ENCODE measurements at places on chromosomes 13 and 19.
A peak's percentile ranks its signal among the peaks of the same experiment; 100 is the strongest.

DNA sequence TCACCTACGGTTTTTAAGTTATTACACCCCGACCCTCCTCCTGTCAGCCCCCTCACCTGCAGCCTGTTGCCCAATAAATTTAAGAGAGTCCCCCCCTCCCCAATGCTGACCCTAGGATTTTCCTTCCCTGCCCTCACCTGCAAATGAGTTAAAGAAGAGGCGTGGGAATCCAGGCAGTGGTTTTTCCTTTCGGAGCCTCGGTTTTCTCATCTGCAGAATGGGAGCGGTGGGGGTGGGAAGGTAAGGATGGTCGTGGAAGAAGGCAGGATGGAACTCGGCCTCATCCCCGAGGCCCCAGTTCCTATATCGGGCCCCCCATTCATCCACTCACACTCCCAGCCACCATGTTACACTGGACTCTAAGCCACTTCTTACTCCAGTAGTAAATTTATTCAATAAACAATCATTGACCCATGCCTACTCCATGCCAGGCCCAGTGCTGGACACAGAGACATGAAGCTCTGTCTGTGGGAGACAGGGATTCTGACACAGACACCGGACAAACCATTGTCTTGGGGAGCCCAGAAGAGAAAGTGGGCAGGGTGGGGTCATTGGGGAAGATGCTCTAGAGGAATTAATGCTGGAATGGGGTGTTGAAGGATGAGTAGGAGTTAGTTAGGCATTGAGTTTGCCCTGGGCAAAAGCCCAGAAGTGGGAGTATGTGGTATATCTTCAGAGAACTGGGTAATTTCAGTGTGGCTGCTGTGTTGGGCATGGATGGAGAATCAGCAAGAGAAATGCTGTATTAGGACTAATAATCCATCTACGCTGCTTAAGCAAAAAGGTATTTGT is 19.2 kb downstream of the CKM start:
- no peak for DNase-seq

GRCh38 chr19:11736696-11737095 is 2.0 kb downstream of the ZNF823 start:
- DNase-seq: no peak

DNA sequence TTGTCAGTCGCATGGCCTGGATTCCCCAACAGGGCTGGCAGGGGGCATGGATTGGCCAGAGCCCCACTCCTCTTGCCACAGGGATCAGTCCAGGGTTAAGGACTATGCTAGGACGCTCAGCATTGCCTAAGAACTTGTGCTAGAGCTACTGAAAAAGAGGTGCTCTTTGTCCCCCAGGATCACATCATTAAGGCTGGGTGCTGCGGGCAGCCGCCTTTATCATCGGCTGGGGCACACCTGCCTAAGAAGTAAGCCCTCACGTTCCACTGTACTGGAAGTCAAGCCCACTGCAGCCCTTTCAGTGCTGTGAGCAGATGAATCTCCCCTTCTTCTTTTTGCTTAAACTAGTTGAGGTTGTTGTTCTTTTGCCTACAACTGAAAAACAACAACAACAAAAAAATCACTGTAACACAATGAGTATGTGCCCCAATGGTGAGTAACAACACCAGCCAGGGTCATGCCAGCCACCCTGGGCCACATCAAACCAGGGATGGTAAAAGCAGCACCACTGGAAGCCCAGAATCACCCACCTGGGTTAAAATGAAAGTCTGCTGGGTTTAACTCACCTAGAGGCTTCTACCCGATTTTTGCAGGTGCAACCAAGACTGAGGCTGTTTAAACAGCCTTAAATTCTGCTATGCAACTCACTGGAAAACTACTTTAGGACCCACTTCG is 20.6 kb downstream of the STK24 start:
- no peak for DNase-seq

DNA sequence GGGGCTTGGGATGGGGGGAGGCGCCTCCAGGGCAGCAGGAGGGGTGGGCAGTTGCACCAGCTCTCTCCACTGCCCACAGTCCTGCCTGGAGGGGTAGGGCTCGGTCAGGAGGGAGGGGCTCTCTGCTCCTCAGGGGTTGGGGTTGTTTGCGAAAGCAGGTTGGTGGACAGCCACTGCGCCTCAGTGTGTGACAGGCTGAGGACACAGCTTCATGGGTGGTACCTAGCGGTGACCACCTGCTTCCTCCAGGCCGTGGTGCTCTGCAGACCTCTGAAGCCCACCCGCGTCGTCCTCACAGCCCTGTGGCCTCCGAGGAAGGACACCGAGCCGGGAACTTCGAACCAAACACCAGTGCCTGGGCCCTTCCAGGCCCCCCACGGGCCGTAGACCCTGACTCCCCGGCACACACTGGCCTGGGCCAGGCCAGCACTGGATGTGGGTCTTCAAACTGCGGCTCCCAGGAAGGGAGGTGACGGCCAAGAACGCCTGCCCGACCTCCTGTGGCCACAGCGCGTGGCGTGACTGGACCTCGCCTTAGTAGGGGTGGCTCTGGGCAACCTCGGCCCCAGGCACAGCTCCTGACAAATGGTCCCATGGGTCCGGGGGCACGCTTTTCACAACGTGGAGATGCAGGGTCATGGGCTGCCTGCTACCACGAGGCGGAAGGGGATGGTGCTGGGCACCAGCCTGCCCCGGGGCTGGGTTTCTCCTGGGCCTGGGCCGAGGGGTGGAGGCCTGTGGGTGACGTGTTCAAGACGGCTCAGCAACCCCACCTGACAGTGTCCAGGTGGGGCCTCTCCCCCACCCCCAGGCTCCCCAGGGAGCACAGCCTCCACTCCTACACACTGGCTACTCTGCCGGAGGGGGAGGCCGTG is 173.2 kb downstream of the KDM4B start:
- no peak for DNase-seq

GRCh38 chr13:48600374-48601364 is 53.1 kb upstream of the CYSLTR2 start:
- DNase-seq: no peak

- DNase-seq: peak; percentile 88
Observed at GRCh38 chr19:47790398-47790814, 11.9 kb downstream of the SELENOW start.

- DNase-seq: no peak
Observed at GRCh38 chr13:112447306-112447705, 71.2 kb downstream of the SPACA7 start.

DNA sequence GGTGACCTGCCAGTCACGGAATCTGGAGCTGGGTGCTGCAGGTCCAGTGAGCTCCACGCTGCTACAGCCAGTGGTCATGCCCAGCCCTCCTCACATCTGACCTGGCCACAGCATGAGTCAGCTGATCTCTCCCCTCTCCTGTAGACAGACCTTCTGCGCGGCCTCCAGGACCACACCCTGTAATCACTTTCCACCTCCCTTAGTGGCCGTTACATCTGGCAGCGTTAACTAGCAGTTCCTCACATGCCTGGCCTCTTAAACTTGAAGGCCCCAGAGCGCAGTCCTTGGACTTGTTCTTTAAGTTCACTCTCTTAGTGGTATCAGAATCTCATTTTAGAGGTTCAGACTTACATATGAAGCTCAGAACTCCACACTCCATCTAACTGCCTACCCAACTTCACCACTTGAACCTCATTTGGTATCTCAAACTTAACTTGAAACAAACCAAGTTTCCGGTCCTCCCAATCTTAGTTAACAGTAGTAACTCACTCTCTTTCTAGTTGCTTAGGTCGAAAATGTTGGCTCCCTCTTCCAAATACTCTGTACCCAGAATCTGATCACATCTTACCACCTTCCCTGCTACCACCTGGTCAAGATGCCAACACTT is 22.7 kb downstream of the MIPEP start:
- DNase-seq: no peak

GRCh38 chr13:40651866-40652587 is 14.4 kb downstream of the FOXO1 start:
- no peak for DNase-seq

DNA sequence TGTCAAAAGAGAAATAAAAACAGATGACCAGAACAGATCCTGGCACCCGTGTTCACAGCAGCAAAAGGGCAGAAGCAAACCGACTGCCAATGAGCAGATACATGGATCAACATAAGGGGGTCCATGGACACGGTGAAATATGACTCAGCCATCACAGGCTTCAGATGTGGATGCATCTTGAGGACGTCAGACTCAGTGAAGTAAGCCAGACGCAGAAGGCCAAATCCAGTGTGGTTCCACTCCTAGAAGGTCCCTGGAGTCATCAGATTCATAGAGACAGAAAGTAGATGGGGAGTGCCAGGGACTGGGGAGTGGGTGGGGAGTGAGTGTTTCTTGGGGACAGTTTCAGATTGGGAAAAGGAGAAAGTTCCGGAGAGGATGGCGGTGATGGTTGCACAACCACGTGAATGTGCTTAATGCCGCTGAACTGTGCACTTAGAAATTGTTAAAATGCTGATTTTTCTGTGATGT is 28.8 kb upstream of the SEMA6B start:
- DNase-seq: no peak

DNA sequence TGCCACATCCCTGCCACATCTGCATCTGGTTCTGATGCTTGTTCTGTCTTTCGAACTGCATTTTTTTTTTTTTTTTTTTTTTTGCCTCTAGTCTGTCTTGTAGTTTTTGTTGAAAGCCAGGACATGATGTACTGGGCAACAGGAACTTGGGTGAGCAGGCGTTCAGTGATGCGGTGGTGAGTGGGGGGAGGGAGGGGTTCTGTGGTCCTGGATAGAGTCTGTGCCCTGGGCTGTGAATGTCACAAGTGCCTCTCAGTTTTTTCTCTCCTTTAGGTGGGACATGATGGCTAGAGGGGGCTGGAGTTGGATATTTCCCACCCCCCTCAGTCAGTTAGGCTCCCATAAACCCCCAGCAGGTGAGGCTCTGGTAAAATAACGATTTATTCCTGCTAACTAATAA is 3.5 kb downstream of the CEACAM4 start:
- no peak for DNase-seq

GRCh38 chr13:49938314-49938713 is 2.2 kb upstream of the SPRYD7 start:
- DNase-seq: no peak

GRCh38 chr19:1291761-1292418 is 6.2 kb downstream of the EFNA2 start:
- DNase-seq: no peak

DNA sequence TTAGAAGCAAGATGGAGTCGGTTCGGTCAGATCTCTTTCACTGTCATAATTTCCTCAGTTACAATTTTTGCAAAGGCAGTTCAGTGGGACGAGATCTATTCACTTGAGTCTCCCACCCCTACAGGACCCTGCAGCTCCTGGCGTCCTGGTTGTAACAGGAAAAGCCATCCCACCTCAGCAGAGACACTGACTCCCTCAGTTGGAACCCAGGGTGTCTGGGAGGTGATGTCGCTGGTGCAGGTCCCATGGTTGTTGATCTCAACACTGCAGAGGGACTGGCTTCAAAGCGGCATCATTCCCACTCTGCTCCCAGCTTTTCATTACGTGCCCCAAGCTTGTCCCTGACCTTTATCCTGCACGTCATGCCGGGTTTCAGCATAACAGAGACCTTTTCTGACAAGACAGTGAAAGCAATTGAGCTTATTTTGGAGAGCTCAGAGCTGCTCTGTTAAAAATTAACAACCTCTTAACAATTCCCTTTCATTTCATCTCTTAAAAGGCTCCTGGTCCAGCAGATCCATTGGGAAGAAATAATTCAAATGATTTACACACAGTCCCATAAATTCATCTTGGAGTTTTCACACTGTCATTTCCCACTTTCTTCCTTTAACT is 17.6 kb upstream of the COG3 start:
- no peak for DNase-seq

- DNase-seq: no peak
Observed at GRCh38 chr13:99322297-99323103, 15.3 kb upstream of the GPR183 start.

DNA sequence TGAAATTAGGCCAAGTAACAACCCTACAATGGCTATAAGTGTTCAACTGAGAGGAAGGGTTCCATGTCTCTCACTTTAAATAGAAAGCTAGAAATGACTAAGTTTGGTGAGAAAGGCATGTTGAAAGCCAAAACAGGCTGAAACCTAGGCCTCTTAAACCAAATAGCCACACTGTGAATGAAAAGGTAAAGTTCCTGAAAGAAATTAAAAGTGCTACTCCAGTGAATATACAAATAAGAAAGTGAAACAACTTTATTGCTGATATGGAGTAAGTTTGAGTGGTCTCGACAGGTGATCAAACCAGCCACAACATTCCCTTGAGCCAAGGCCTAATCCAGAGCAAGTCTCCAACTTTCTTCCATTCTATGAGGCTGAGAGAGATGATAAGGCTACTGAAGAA is 209.6 kb downstream of the KLF12 start:
- no peak for DNase-seq

DNA sequence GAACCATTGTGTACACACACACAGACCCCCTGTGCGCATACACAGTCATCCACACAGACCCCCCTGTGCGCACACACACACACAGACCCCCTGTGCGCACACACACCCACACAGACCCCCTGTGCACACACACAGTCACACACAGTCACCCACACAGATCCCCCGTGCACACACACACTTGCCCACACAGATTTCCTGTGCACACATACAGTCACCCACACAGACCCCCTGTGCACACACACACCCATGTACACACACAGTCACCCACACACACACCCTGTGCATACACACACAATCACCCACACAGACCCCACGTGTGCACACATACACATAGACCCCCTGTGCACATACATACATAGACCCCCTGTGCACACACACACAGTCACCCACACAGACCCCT is 106.1 kb downstream of the HSPH1 start:
- DNase-seq: no peak

DNA sequence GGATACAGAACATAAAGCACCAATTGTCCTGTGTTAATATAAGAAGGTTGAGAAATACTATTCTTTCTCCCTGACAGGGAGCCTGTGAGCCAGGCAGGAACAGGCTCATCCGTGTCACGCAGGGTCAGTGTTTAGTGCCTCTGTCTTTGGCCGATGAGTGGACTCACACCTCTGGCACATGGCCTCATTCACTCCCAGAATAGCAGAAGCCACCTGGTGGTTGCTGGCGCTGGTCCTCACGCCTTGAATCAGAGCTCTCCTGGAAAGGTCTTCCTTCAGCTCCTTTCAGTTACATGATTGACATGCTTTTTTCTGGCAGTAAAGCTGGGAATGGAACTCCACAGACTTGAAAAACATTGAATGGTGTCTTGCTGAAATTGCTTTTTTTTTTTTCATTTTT is 28.1 kb upstream of the SIAH3 start:
- no peak for DNase-seq

GRCh38 chr13:95083758-95084157 is 217.5 kb downstream of the ABCC4 start:
- DNase-seq: no peak

DNA sequence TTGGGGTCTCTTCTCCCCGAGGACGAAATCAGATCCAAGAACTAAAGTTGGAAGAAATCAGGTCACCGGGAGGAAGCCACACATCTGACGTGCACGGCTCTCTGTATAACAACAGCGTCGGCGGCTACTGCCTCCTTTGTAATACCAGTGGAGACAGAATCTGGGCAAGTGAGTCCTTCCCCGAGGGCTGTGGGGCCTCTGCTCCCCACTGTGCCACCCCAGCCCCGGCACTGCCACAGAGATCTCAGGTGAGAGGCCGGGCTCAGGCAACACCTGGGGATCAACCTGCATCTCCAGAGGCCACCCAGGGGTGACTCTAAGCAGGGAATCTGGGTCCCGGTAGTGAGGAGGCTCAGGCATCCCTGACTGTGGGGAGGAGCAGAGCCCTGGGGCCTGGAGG is 33.7 kb upstream of the C13orf46 start:
- DNase-seq: no peak

GRCh38 chr19:2630352-2631001 is 72.0 kb downstream of the GNG7 start:
- no peak for DNase-seq
